ENCODE measurements at places on chromosomes 3 and 15. TPM values are rescaled to one million over a fixed set of nuclear protein-coding genes. Genes with fewer than 3 reads are reported as not detected.

Gene UBAP1L
- 2.4 TPM for total RNA-seq

Gene GOLGA6L10
- 0.86 TPM for total RNA-seq

Gene SPINT1
- total RNA-seq, result 0.59 TPM

Gene NDN
- 35.4 TPM for total RNA-seq

Gene FAM107A
- total RNA-seq, result 29.9 TPM

Gene TUSC7
- total RNA-seq, result not detected

Gene DUOXA1
- total RNA-seq, result 0.73 TPM

Gene KIF7
- 5.8 TPM for total RNA-seq

DNA sequence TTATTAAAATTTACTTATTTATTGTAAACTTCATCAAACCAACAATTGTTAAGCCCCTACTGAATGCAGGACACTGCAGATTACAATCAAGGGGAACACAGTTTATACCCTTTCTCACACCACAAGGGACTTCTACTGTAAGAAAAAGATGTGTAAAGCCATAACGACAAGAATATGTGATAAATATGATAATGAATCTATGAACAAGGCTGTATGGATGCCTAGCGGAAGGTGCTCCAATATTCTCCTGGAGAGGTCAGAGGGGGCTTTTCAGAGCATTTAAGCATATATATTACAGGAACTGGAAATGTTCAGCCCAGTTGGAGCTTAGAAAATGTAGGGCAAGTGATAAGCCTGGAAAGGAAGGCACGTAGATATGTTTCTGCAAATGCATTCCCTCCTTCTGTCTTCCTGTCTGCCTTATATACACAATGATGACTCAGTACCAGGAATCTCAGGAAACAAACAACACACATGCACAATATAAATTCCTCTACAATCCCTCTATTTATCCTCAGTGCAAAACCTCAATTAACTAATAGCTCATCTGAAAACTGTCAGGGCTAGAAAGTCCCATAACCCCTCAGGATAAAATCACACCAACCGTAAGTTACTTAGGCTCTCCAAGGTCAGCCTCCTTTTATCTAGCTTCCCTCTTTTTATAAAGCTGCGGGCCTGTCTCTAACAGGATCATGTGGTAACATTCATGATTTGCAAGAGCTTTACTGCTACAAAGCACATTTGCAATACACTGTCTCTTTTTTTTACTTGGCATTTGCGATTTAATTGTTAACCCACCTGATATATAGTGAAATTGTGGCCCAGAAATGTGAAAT, 393.1 kb downstream of the LPP start:
- no peak for DNase-seq

- DNase-seq, result no peak
These were observed 1.2 kb upstream of the HGD start for GRCh38 chr3:120683213-120683612.

DNA sequence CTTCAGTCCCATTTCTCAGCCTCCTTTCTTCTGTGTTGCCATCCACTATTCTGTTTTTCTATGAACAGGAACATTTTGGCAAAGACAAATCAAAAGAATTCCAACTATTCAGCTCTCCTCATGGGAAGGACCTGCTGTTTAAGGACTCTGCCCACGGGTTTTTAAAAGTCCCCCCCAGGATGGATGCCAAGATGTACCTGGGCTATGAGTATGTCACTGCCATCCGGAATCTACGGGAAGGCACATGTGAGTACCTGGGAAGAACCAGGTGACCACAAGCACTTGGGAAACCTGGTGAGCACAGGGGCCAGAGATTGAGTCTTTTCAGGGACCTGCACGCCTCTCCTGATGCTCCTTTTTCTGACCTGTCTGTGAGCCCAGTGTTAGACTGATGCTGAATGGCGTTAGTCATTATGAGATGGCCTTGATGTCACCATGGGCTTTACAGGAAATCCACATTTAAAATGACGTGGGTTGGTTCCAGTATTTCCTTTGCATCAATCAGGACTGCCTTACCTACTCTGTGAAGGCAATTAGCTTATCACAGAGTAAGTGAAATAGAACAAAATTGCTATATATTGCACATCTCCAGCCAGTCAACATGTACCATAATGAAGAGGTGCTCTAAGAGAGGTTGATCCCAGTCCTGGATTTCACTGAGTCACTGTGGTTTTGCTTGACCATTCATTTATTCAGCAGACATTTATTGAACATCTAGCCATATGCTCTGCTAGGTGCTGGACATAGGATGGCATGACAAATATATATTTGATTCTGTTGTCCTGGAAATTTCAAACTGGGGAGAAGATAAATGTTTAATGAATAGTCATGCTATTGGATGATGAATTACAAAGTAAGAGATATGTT, 11.7 kb downstream of the TF start:
- DNase-seq, result no peak

GRCh38 chr15:92821491-92822116, 78.5 kb upstream of the CHD2 start:
- DNase-seq, result no peak

GRCh38 chr15:93981706-93982105, 249.7 kb upstream of the MCTP2 start:
- no peak for DNase-seq

DNA sequence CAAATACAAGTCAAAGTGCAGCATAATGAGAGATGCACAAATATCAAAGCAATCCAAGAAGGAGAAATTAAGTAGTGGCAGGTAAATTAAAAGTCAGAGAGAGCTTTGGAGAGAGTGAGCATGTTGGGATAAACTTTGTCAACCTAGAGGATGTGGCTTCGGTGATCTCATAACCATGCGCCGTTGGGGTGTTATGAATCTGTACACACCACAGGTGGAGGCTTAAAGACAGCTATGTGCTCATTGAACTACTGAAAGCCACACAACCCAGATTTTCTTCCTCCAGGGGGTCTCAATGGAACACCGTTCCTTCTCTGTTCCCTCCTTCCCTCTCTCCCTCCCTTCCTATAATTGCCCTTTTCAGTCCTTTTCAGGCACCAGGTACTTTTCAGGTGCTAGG, 52.0 kb downstream of the SUCNR1 start:
- no peak for DNase-seq

GRCh38 chr3:123330441-123330991, 118.4 kb downstream of the ADCY5 start:
- DNase-seq, result peak; percentile 82

DNA sequence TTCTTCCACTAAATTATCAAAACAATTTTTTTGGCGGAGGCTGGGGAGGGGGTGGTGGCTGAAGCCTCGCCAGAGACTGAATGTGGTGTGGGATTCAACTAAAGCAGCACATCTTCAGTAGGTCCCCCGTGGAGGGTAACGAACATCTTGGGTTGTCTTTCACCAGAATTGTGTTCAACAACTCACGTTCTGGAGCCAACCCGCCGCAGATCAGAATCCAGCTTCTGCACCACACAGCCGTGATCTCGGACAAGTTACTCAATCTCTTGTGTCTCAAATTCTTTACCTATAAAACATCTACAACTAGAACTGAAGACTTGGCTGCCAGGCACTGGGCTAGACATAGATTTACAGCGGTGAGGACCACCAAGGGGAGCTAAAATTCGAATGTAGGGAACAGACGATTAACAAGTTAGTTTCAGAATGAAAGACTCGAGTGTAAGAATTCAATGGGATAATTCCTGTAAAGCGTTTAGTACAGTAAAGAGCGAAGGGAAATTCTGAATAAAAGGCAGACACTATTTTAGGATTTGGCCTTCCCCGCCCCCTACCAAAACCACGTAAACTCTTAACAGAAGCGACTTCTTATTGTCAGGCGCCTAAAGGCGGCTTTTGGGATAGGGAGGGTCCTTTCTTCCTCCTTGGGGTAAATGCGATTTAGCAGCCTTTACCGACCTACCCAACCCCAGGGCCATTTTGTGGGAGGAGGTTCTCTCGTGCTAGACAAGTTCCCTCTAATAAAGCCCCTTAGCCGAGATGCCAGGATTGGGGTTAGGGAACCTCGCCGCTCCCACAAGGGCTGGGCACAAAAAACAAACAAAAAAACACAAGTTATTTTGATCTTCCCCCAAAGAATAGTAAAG, 697 bp upstream of the RAB5A start:
- no peak for DNase-seq

GRCh38 chr3:66405701-66406091, 95.1 kb downstream of the LRIG1 start:
- peak; percentile 62 for DNase-seq

- DNase-seq, result no peak
These were observed 944 bp downstream of the SLITRK3 start for GRCh38 chr3:165195241-165195639.

- no peak for DNase-seq
These were observed 29.7 kb upstream of the SHC4 start for GRCh38 chr15:48993380-48993779.

DNA sequence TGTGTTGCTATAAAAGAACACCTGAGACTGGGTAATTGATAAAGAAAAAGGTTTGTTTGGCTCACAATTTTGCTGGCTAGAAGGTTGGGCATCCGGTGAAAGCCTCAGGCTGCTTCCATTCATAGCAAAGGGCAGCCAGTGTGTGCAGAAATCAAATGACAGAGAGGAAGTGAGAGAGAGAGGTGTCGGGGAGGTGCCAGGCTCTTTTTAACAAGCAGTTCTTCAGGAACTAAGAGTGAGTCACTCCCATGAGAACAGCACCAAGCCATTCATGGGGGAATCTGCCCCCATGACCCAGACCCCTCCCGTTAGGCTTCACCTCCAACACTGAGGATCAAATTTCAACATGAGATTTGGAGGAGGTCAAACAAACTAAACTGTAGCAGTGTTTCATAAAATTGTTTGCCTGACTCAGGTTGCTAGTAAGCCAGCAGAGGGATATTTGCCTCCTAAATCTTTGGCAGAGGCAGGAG, 4.5 kb upstream of the PARP15 start:
- no peak for DNase-seq

GRCh38 chr15:82963471-82964341, 11.2 kb upstream of the HOMER2 start:
- no peak for DNase-seq

DNA sequence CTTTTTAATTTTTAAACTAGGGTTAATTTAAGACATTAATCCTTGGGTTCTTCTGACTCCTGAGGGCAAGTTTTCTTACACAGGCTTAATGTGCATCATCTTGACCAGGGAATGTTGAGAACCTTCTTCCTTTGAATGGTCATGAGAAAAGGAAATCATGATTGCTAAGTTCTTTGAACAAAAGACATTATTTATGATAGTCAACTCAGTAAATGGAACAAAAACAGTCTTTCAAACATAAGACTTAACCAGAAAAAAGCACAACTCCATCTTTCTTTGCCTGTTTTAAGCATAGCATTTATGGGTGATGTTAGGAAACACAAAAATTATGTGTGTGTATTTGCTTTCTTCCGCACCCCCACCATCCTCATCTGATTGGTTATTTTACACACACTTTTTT, 5.4 kb downstream of the TLNRD1 start:
- DNase-seq, result no peak

- no peak for DNase-seq
These were observed 37.3 kb downstream of the NFKBIZ start for GRCh38 chr3:101886626-101887025.

GRCh38 chr3:179750720-179751328, 98.0 kb downstream of the USP13 start:
- DNase-seq, result no peak

GRCh38 chr3:42367903-42368302, 42.5 kb downstream of the LYZL4 start:
- no peak for DNase-seq

DNA sequence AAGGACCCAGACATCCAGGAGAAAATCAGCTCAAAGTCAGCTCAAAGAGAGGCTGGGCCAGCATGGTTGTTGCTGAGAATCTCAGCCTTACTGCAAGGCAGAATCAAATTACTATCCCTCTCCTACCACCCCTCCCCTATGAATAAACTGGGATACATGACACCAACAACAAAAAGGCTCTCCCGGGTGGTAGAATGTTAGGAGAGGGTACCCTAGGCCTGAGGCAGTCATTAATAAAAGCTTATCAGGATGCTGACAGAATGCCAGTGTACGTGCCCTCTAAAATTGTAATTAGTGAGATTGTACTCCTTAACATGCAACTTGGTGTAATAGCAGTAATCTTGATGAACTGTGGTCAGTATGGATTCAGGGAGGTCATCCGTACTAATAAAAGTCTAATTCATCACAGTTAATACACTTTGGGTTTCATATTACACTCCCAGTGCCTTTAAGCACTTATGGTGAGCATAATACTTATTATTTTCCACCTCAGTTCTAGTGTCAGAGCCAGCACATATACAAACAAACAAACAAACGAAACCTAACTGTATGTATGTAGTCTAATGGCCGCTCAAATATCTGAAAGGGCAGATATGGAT, 76.5 kb downstream of the B3GALNT1 start:
- no peak for DNase-seq

- no peak for DNase-seq
These were observed 184.7 kb upstream of the POU1F1 start for GRCh38 chr3:87461036-87461435.

GRCh38 chr15:68341760-68342725, 64.5 kb downstream of the FEM1B start:
- no peak for DNase-seq
